Osteoblast (primary cell): ENCODE measurements at places on chromosomes 3 and 15. TPM values are rescaled to one million over a fixed set of nuclear protein-coding genes. Genes with fewer than 3 reads are reported as not detected.

The ZMYND10 gene
- total RNA-seq, result 0.88 and 2.9 TPM in 2 replicates

The ALG1L2 gene
- total RNA-seq, result 0.29 TPM in 1 of 2 replicates, not detected in the other

The NMNAT3 gene
- 0.36 and 0.59 TPM in 2 replicates for total RNA-seq

The GRAMD2A gene
- total RNA-seq, result not detected in 2 replicates

The TUSC7 gene
- total RNA-seq, result not detected in 2 replicates

The KNG1 gene
- not detected in 2 replicates for total RNA-seq

The SCN10A gene
- total RNA-seq, result not detected in 2 replicates

The GOLGA6A gene
- under 0.01 TPM in 1 of 2 replicates, not detected in the other for total RNA-seq

The LRRC2 gene
- total RNA-seq, result 4.7 and 5.1 TPM in 2 replicates

The PXYLP1 gene
- total RNA-seq, result 6.5 and 9.1 TPM in 2 replicates
